ENCODE measurements at places on chromosomes 6 and 20. TPM values are rescaled to one million over a fixed set of nuclear protein-coding genes. Genes with fewer than 3 reads are reported as not detected.

GRCh38 chr20:62642051-62642665 is at the start of gene SLCO4A1:
TSS of gene SLCO4A1 (plus strand) at chr20:62642503. CDS start at chr20:62656455, 13,952 bp downstream.
- DNase-seq = peak; percentile 98

GRCh38 chr6:109075934-109076333 is 18.7 kb downstream of the SESN1 start:
- no peak for DNase-seq

DNA sequence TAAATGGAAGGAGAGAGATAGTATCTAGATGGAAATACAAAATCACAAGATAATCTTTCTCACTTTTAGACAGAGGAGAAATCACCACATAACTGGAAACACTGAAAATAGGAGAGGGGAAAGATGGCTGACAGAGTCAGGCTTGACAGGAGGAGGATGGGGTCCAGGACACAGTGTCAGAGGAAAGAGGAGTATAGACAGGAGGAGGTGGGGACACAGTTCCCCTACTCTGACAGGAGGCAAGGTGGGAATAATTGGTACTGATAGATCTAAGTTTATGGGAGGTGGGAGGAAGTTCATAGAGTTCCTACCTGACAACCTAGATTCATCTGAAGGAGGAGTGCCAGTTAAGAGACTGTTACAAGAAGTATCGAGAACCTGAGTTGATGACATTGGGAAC is 9.1 kb downstream of the GPR6 start:
- DNase-seq = no peak

The RNF39 gene
- 0.14 TPM for total RNA-seq

Data from H7 (cell line).